ENCODE measurements at places on chromosomes 2 and 18.

GRCh38 chr2:5391362-5391761 lies 300.8 kb upstream of the SOX11 start:
- no peak for DNase-seq

DNA sequence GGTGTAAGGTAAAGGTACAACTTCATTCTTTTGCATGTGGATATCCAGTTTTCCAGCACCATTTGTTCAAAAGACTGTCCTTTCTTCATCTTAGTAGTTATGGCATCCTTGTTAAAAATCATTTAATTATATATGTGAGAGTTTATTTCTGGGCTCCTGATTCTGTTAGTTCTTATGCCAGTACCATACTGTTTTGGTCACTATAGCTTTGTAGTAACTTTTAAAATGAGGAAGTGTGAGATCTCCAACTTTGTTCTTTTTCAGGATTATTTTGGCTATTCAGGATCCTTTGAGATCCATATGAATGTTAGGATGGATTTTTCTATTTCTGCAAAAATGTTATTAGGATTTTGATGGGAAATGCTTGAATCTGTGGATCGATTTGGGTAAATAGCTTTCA lies 16.8 kb downstream of the ACTR3 start:
- no peak for DNase-seq

GRCh38 chr2:158932131-158932645 lies 36.3 kb upstream of the TANC1 start:
- DNase-seq = no peak

DNA sequence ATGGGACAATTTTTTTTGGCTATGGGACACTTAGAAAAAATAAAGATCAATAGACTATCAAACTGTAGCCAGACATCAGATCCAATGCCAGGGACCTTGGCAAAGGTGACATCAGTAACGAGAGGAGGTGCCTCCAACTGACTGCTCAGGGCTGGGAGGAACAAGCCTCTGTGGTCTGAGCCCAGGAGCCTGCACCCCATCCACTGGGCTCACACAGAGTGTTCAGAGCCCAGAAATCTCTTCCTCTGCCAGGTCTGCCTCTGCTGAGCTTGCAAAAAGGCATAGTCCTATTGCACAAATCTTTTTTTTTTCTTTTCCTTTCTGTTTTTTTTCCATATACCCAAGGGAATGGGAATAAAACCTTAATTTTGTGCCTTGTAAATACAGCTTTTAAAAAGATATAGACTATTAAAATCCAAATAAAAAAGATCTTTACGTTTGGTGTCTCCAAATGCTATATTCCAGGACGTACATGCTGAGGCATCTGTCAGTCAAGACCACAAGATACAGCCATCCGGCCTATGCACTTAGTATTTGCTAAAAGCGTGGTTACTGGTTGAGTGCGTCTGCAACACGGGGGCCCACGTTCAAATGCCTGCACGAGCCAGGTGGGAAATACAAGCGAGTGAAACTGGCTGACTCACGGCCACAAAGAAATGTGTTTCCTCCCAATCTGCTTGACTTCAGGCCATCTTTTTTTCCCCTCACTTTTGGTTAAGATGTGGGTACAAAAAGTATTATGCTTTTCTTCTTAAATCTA lies 7.8 kb upstream of the ARHGAP25 start:
- peak; percentile 56 for DNase-seq

- DNase-seq = no peak
Measured at GRCh38 chr2:223889229-223889628, 51.8 kb upstream of the AP1S3 start.

DNA sequence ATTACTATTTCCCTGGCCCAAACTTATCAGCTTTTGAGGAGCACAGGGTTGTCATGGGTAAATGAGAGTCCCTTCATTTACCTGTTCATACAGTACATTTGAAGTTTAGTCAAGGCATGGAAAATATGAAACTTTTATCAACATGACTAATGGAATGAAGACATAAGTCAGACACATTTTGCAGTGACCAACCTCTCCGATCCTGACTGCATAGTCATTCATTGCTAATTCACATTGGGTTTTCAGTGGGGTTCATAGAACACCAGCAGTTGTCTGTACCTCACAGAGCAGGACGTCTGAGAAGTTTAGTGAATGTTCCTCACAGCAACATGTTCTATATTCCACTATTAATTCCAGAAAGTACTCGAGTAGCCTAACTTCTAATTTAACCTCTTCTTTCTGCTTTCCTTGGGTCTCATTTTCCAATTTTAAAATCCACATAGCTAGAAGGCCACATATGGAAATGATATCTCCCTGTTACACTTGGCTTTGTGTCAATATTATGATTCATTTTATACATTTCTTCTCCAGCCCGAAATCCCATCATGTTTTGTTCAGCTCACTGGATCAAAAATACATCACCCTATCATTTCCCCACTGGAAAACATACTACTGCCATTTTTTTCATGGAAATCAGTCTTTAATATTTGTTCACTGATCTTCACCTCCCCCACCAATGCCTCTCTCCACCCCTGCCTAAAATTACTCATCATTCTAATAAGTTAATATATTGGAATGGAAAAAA lies 65.9 kb downstream of the CDH20 start:
- DNase-seq = no peak

DNA sequence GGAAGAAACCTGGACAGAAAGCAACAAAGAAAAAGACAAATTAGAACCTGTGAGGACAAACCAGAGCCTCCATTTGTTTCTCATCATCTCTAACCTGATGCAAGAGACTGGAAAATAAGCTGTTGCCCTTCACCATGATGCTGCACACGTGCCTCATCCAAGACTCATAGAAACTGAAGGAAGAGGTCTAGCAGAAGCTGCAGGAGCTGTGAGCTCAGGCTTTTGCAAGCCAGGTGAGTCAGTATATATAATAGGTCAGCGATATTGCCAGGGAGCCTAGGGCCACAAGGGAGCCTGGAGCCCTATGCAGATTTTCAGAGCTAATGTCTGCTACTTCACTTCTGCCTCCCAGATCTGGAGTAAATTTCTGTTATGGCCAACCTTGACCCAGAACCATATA lies 163.1 kb downstream of the LNPK start:
- DNase-seq = no peak

- DNase-seq = no peak
Measured at GRCh38 chr18:58990720-58991119, 126.0 kb downstream of the ZNF532 start.

DNA sequence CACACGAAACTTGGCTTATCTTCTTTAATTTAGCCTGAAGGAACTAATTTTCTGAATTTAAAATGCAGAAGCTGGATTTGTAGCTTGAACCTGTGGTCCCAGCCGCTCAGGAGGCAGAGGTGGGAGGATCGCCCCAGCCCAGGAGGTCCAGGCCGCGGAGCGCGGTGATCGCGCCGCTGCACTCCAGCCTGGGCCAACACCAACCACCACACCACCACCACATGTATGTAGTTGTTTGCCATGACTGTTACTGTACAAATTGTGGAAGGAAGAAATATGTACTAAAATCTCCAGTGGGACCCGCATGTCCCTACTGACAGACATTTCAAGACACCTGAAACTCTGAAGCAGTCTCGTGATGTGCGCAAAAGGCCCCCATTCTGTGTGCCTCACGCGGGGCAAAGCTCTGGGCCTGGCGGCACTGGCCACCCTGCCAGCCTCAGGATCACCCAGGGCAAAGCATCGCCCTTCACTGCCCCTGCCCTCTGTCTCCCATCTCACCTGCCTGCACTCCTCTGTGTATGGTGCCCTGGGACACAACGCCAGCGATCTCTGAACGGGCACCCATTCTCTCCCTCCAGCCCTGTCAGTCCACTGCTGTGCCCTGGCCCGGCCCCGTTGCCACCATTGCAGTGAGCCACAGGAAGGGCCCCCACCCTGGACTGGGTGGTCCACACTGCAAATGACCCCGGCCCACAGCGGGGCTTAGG lies 10.1 kb upstream of the ADI1 start:
- no peak for DNase-seq

DNA sequence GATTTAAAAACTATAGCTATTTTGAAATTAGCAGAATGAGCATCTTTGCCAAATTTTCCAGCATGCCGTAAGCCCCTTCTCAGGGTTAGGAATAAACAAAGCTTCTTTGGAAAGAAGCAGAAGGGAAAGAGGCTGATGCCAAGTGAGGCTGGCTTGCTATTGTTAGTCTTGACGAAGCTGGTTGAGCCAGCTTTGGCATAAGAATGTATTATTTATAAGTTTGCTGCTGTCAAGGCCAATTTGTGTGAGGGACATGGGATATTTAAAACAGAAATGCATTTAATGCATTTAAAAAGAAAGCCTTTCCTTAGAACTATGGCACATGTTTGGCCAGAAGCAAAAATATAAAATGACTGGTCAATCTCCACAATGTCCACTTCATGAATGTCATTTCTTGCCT lies 52.5 kb upstream of the TTN start:
- DNase-seq = no peak

DNA sequence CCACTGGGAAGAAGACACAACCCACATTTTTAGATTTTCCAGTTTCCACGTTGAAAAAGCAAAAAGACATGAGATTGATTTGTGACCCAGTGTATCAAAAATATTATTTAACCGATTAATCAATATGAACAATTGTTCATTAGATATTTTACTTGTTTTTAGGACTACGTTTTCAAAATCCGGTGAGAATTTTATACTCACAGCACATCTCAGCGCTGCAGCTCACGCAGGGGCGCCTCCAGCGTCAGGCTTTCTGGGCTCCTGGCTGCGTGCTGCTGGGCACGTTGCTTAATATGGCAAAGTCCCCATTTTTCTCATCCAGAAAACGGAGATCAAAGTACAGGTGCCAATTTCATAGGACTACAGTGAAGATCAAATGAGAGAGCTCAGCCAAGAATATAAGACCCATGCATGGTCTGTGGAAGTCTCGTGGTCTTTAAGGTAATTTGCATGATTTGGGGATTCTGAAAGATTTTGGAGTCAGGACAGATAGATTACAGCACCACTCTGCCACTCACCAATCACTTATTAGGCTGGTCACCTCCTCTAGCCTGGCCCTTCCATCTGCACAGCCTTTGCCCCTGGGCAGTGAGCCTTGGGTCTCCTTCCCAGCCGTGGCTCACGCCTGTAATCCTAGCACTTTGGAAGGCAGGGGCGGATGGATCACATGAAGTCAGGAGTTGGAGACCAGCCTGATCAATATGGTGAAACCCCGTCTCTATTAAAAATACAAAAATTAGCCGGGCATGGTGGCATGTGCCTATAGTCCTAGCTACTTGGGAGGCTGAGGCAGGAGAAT lies 36.2 kb downstream of the PTPN18 start:
- DNase-seq = no peak

DNA sequence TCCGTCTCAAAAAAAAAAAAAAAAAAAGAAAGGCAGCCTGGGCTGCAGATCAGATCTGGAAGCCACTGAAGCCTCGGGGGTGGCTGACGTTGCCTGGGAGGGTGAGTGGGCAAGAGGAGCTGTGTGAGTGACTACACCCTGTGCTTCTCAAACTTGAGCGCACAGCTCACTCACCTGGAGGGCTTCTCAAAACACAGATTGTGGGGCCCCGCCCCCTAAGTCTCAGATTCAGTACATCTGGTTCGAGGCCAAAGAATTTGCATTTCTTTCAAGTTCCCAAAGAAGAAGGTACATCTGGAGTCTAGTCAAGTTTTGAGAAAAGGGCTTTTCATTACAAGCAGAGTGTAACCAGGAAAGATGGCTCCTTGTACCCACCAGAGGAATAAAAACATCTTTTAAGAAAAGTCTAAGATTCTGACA lies 97.7 kb upstream of the CAB39 start:
- DNase-seq = no peak

DNA sequence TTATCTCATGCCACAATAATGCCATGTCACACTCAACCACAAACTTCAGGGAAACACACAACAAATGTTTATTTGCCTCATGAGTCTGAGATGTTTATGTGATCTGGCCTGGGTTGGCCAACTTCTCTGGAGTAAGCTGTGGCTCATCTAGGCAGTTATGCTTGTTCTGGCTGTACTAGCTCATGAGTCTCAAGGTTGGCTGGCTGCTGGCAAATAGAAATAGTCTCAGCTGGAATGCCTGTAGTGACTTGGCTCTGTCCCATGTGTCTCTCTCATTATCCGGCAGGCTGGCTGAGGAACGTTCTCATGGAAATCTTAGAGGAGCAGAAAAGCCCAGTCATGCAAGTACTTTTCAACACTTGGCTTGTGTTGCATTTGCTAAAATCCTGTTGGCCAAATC lies 234.9 kb upstream of the CDH2 start:
- DNase-seq = no peak

- no peak for DNase-seq
Measured at GRCh38 chr2:233060501-233060979, 398 bp downstream of the INPP5D start.

- DNase-seq = no peak
Measured at GRCh38 chr2:182980652-182981051, 57.6 kb downstream of the NCKAP1 start.

DNA sequence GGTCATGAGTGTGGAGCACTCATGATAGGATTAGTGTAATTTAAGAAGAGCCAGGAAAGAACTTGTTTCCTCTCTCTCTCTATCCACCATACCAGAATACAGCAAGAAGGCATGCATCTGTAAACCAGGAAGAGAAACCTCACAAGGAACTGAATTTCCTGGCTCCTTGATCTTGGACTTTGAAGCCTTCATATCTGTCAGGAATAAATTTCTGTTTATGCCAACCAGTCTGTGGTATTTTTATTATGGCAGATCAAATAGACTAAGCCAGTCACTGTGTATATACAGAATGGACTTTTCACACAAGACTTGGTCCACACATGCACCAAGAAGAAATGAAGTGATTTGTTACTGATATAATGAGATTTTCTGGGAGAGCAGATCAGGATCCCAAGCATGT lies 930.1 kb upstream of the TMEFF2 start:
- DNase-seq = no peak

GRCh38 chr2:150303281-150303680 lies 184.2 kb downstream of the RND3 start:
- no peak for DNase-seq

DNA sequence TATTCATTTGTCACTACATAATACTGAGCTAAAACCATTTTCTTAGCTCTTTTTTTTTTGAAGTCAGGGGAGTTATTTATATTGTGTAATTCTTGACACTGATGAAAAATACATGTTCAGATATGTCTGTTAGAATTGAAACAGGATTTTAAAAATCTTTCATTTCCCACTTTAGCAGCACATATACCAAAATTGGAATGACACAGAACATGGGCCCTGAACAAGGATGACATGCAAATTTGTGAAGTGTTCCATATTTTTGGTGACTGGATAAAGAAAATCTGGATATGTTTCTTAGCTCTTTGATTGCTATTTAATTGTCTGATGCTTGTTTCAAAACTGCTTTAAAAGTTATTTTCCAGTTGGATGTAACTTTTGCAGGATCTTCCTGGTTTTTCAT lies 1963.9 kb upstream of the LRRTM1 start:
- no peak for DNase-seq

DNA sequence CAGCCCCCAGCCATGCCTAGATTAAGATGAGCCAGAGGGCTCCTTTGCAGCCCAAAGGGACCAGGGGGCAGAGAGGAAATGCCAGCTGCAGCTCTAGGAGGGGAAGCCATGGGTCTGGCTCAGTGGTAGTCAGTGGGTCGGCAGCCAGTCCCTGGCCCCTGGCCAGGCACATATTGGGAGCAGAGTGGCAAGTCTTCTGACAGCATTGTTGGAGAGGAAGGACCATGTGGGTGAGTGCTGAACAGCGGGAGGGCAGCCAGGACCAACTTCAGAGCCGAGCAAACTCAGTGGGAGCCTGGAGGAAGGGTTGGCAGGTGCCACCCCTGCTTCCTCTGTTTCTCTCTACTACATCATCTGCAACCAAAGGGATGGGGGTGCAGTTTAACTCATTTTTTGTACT lies 140.5 kb upstream of the PELI1 start:
- DNase-seq = no peak
